ENCODE measurements at places on chromosomes 5 and 9.

GRCh38 chr9:28024676-28025075 is 451.4 kb upstream of the C9orf72 start:
- DNase-seq, result no peak

DNA sequence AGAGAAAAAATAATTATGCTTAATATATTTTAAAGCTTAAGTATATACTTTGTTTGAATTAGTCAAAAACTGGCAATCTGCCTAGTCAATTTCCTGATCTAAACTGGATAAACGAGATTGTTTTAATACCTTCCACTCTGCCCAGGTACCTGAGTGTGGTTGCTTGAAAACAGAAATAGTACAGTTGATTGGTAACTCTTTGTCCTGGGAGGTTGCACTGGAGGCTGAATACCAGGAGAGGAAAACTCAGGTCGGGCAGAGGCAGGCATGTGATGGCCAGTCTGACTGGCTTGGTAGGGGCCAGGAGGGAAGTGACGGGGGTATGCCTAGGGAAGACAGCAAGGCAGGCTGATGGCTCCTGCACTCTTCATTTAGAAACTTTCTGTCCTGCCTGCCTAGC is 80.2 kb downstream of the PIK3R1 start:
- DNase-seq, result no peak

GRCh38 chr9:109498195-109499092 is at the start of gene PTPN3:
Gene PTPN3, minus strand, starts transcription at chr9:109498307. Its CDS starts 34,873 bp downstream, at chr9:109463434.
- DNase-seq, result no peak

DNA sequence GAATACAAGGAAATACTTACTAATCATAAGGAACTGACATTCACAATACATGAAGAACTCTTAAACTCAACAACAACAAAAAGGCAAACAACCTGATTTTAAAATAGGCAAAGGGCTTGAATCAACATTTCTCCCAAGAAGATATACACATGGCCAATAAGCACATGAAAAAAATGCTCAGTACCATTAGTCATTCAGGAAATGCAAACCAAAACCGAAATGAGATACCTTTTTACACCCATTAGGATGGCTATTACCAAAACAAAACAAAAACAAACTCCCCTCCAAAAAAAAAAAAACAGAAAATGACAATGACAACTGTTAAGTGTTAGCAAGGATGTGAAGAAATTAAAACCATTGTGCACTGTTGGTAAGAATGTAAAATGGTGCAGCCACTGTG is 104.1 kb upstream of the ZNF462 start:
- no peak for DNase-seq

GRCh38 chr5:158873104-158873503 is 226.6 kb downstream of the EBF1 start:
- DNase-seq, result no peak

- DNase-seq, result no peak
Measured at GRCh38 chr5:134997015-134997414, 29.3 kb downstream of the CATSPER3 start.

DNA sequence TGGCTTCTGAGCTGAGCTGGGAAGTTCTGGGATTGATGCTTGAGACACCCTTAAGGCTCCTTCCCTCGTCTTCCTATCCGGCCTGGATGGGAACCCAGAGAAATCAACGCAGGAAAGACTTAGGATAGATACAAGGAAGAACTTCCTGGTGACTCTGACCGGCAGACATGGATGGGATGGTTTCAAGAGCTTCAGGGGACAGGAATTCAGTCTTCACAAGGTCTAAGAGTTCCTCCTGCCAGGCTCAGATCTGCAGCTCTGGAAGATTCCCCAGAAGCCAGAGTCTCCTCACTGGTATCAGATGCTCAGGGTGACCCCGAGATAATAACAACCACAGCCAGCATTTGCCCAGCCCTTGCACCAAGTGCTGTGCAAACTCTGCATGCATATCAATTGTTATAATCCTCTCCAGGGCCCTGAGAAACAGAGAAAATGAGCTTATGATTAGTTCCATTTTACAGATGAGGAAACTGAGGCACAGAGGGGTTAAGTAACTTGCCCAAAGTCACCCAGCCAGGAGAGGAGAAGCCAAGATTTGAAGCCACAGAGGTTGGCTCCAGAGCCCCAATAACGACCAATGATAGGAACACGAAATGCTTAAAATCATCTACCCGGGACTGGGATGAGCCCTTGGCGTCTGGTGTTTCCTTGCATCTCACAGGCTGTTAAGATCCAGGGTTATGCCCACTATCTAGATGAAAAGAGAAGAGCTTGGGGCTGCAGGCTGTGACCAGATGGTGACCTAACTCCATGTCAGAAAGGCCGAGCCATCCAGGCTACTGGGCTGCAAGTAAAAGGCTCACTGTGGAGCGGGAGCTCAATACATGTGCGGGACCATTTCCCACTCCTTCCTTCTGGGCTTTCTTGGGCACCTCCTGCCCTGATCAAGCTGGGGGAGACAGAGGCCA is 119.8 kb downstream of the C9orf50 start:
- DNase-seq, result no peak

GRCh38 chr5:3509290-3509689 is 86.3 kb upstream of the IRX1 start:
- no peak for DNase-seq

- no peak for DNase-seq
Measured at GRCh38 chr9:26334706-26335105, 557.9 kb downstream of the CAAP1 start.

DNA sequence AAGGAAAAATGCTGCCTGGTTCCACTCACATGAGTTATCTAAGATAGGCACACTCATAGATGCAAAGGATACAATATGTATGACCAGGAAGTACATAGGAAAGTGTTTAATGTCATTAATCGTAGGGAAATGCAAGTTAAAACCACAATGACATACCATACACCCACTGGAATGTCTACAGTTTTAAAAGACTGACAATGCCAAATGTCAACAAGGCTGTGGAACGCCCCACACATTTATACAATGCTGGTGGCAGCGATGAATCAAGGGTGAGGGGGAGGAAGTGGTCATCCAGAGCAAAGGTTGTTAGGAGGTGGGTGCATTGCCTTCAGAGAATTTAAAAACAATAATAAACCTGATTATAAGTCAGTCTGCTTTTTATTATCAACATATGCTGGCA is 437.8 kb downstream of the ARHGEF28 start:
- no peak for DNase-seq

Data from activated CD8-positive, alpha-beta memory T cell treated with anti-CD3 and anti-CD28 coated beads for 1 hour (primary cell).